ENCODE measurements at places on chromosomes 5 and 9.

DNA sequence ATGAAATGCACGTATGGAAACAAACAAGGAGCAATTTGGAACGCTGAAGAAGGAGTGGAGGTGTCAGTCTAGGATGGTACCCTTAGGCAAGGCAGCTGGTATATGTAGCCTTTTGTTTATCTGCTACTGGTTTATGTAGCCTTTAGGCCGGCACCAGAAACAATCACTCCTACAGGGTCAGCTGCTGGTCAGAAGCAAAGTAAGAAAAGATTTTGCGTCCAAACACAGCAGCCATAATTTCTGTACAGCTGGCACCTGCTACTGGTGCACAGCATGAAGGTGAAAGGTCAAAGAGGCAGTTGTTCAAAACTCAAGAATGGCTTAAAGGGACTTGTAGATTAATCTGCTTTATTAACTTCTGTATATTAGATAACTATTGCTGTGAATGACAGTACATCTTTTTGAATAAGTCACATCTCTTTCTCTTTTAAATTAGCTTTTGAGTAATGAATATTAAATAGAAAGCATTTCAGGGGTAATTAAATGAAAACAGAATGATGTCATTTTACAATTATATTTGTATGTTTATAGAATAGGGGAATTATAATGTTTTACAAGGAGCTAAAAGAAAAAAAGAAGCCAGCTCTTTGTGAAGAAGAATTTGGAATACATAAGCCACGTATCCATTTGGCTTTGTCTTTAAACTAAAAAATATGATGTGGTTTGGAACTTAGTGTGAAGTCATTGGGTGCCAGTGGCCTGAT lies 33.1 kb upstream of the TLX3 start:
- no peak overlapping the region for H3K4me3 ChIP-seq
- H3K4me1 ChIP-seq, result peaks cover 12% of the 10 kb centered on the region
- no peak for DNase-seq
- no peak overlapping the region for H3K27ac ChIP-seq
- no peaks in the 10 kb centered on the region for H3K36me3 ChIP-seq
- no peaks in the 10 kb centered on the region for H3K27me3 ChIP-seq

GRCh38 chr5:1753490-1753889 lies 46.1 kb downstream of the MRPL36 start:
- no peaks in the 10 kb centered on the region for H3K4me1 ChIP-seq
- no peaks in the 10 kb centered on the region for H3K36me3 ChIP-seq
- DNase-seq, result no peak
- no peak overlapping the region for H3K27ac ChIP-seq
- H3K27me3 ChIP-seq, result peaks cover 13% of the 10 kb centered on the region

GRCh38 chr9:3903273-3903672 lies 377.5 kb upstream of the RFX3 start:
- no peaks in the 10 kb centered on the region for H3K27me3 ChIP-seq
- H3K27ac ChIP-seq, result no peak overlapping the region
- H3K4me3 ChIP-seq, result no peak overlapping the region
- peaks cover 4% of the 10 kb centered on the region for H3K36me3 ChIP-seq

DNA sequence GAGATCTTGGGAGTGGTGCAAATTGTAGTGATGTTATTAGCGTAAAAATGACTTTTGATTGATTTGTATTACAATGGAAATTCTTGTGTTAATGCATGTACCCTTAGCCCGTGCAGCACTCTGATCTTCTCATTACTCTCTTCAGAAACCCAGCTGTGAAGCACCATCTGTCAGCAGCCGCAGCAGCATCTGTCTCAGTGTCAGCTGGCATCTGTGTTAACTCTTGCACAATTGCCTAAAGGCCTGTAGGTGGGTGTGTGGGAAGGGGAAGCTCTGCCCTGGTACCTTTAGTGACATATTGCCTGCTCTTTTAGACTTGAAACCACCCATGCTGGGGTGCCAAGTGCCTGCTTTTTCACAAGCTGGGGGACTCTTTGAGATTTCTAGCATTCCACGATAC lies 101.3 kb downstream of the FBXL7 start:
- no peaks in the 10 kb centered on the region for H3K36me3 ChIP-seq
- no peak overlapping the region for H3K4me3 ChIP-seq
- H3K27ac ChIP-seq, result no peak overlapping the region
- H3K4me1 ChIP-seq, result no peaks in the 10 kb centered on the region

GRCh38 chr5:126970517-126971017 lies 59.8 kb downstream of the MARCHF3 start:
- H3K36me3 ChIP-seq, result no peaks in the 10 kb centered on the region
- H3K27me3 ChIP-seq, result no peaks in the 10 kb centered on the region
- H3K4me3 ChIP-seq, result no peak overlapping the region
- DNase-seq, result peak; percentile 42
- H3K27ac ChIP-seq, result no peak overlapping the region

DNA sequence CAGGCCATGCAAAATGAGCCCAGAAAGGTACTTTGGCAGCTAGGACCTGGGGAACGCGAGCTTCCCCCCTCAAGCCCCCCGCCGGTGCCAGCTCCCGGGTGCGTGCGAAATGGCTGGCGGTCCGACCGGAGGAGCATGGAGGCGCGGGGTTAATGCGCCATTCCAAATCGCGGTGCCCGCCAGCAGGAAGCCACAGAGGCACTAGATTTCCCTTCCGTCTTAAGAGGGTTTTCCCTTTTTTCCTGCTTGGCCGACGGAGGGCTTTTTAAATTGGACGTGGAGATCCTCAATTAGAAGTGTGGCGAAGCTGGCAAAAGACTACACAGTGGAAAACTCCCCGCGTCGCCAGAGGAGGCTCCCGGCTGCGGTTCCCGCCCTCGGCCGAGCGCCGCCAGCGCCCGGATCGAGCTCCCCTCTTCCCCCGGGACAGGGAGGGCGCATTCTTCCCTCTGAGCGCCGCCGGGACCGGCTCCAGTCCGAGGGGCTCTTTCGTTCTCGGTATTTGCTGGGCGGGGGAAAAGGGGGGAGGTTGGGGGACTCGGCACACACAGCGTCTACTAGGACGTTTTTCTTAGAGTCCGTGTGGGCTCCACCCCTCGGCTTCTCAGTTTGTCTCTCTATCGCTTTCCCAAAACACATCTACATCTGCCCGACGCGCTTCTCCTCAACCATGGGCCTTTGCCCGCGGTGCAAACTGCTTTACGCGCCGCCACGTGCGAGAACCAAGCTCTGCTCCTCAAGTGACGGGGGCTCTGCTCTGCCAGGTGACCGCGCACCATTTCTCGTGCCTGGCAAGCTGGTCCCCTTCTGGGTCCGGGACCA lies 3.0 kb downstream of the GDNF start:
- peak overlapping the region; percentile 40 for H3K4me3 ChIP-seq
- peak; percentile 46 for DNase-seq
- peak overlapping the region; percentile 4 for H3K27ac ChIP-seq
- peaks cover 16% of the 10 kb centered on the region for H3K27me3 ChIP-seq

DNA sequence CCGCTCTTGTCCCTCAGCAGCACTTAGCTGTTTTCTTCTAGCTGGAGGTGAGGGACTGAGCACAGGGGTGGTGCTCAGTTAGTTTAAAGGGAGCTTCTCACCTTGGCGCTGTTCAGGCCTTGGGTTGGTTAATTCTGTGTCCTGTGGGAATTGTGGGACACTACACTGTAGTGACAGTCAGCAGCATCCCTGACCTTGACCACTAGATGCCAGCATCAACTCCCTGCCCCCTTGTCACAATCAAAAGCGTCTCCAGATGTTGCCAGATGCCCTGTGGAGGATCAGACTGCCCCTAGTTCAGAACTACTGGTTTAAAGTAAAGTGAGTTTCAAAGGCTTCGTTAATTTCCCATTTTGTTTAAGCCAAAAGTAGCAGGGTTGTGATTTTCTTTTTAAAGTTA lies 65.5 kb upstream of the DMRT3 start:
- H3K27ac ChIP-seq, result no peak overlapping the region
- H3K27me3 ChIP-seq, result peaks cover 5% of the 10 kb centered on the region
- no peak for DNase-seq
- no peaks in the 10 kb centered on the region for H3K36me3 ChIP-seq

DNA sequence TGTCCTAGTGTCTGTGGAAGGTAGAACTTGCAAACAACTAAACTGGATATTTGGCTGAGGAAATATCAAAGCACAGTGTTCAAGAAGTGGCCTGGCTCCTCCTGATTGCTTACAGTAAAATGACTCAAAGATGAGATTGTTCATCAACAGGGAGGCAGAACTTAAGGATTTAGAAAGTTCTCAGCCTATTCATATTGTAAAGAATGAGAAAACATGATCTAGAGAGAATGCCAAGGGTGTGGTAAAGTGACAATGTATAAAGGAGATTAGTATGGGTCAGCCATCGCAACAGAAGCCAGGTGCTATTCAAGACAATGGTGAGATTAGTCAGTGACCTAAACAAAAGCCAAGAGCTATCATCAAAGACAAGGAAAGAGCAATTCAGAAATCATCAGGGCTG lies 372.3 kb downstream of the SPOCK1 start:
- no peak overlapping the region for H3K4me3 ChIP-seq
- 0 out of 2 replicates have a peak, but pooled peaks cover 2% of the 10 kb centered on the region for H3K27me3 ChIP-seq
- no peak overlapping the region for H3K27ac ChIP-seq
- DNase-seq, result no peak
- H3K4me1 ChIP-seq, result no peaks in the 10 kb centered on the region

All from IMR-90 (cell line).